ENCODE measurements at places on chromosomes 7 and 10. TPM values are rescaled to one million over a fixed set of nuclear protein-coding genes. Genes with fewer than 3 reads are reported as not detected.

DNA sequence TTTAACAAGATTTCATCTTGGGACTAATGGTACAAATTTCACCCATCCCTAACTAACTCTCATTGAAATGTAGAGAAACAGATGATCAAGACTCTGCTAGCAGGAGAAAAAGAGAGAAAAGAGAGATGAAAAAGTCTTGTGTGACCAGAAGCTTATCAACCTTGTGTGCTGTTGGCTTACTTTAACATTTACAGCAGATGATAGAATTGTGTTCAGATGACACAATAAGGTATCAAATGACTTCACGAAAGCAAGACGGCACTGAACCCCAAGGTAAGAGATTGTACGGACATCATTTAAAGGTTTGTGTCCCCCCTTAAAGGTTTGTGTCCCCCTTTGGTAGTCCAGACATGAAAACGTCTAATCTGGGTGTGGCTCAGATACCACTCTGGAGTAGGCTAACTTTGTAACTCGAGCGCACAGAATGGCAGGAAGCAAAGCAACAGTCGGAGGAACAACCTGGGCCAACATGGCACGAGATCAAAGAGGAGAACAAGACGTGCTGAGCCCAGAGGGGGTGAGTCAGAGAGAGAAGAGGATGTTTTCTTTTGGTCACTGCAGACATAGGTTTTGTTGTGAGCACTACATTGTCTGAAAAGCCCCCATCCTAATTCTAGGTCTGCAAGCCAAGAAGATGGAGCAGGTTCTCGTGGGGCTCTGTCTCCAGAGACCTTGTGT lies 10.4 kb upstream of the LMBR1 start:
- no peak overlapping the region for H3K4me3 ChIP-seq
- no peaks in the 10 kb centered on the region for H3K36me3 ChIP-seq
- H3K27me3 ChIP-seq: no peaks in the 10 kb centered on the region
- DNase-seq: no peak

DNA sequence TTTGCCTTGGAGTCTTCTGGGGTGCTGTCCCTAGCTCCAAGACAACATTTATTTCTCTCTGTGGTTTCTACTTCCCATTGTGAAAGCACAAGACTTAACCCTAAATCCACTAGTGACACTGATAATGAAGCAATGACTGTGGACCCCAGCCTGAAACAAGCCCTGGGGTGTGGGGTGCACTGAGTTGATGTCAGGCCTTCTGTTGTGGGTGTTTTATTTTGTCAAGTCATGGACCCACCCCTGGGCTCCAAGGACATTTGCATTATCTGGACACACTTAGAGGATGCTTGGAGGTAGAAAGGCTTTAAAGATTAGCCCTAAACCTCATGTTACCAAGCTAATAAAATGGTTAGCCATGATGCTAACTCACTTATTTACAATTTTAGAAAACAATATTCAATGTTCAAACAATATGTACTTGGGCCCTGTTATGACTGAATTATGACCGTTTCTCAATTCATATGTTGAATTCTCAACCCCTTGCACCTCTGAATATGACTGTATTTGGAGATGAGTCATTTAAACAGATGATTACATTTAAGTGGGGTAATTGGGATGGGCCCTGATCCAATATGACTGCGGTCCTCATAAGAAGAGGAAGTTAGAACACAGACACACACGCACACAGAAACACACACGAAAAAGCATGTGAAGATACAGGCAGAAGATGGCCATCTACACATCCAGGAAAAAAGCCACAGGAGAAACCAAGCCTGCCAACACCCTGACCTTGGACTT lies 137.2 kb upstream of the IGFBP3 start:
- no peak overlapping the region for H3K4me3 ChIP-seq
- H3K4me1 ChIP-seq: no peaks in the 10 kb centered on the region

GRCh38 chr7:47347816-47348385 lies 234.0 kb downstream of the TNS3 start:
- H3K4me3 ChIP-seq: no peak overlapping the region
- H3K27ac ChIP-seq: no peak overlapping the region
- DNase-seq: no peak
- no peaks in the 10 kb centered on the region for H3K27me3 ChIP-seq
- H3K36me3 ChIP-seq: no peaks in the 10 kb centered on the region

- no peak overlapping the region for H3K27ac ChIP-seq
- no peak for DNase-seq
- peaks cover 30% of the 10 kb centered on the region for H3K4me1 ChIP-seq
- H3K4me3 ChIP-seq: no peak overlapping the region
- no peaks in the 10 kb centered on the region for H3K27me3 ChIP-seq
Measured at GRCh38 chr10:34817586-34817985, 2.5 kb upstream of the PARD3 start.

- peaks cover 59% of the 10 kb centered on the region for H3K36me3 ChIP-seq
- DNase-seq: no peak
- H3K4me3 ChIP-seq: no peak overlapping the region
- H3K27ac ChIP-seq: no peak overlapping the region
Measured at GRCh38 chr10:38118072-38118807, 24.1 kb downstream of the ZNF37A start.

The PPP1R9A gene
- total RNA-seq: 23.4 TPM

DNA sequence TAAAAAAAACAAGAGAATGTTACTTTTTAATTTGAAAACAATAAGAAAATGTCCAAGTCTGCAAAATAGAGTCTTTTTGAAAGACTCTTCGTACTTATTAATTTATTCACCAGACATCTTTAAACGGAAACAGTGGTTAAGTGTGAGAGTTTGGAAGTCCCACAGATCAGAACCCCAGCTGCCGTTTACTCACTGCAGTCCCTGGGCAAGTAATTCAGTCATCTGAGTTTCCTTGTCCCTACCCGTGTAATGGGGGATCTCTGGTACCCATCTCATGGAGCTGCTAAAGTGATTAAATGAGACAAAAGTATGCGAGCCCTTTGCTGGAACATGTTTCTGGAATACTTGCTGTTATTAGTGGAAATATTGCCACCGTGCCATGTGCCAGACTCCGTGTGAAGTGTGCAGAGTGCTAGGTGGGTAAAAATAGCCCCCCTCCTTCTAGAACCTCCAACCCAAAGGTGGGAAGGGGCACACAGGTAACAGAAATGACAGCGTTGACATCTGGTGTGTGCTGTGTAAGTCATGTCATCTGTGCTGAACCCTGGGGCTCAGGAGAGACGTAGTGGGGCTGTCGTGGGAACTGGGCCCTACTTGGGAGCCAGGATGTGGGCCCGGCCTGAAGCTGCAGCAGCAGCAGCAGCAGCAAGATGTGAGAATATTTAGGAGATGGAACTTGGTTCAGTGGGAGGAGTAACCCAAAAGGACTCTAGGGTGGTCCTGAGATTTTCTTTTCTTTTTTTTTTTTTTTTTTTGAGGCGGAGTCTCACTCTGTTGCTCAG lies 140.5 kb downstream of the CUX1 start:
- DNase-seq: no peak
- H3K4me1 ChIP-seq: peaks cover 34% of the 10 kb centered on the region
- H3K36me3 ChIP-seq: no peaks in the 10 kb centered on the region

The KCNK18 gene
- total RNA-seq: not detected

DNA sequence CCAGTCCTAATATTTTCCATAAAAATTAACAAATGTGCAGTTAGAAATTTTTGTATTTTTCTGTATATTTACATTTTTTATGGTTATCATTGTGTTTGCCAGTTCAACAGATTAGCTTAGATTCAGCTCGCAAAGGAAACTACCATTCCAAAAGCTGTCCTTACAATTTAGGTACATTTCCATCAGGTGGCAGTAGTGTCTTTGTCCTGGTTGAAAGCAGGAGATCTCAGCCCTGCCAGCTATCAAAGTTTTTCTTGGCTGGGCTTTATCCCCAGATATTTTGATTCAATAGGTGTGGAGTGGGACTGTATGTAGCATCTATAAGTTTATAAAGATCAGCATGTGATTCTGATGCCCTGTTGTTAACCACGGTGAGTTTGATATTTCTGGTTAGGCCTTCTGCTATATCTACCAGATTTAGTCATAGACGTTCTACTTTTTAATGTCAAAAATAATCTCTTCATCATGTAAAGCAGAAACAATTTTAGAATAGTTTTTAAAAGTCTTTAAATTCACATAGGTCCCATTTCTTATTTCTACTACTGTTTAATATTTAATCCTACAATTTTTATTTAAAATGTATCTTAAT lies 15.5 kb upstream of the ICA1 start:
- H3K27me3 ChIP-seq: no peaks in the 10 kb centered on the region
- no peaks in the 10 kb centered on the region for H3K36me3 ChIP-seq
- no peaks in the 10 kb centered on the region for H3K4me1 ChIP-seq
- no peak for DNase-seq
- no peak overlapping the region for H3K4me3 ChIP-seq

- H3K4me3 ChIP-seq: no peak overlapping the region
- H3K27ac ChIP-seq: no peak overlapping the region
- no peaks in the 10 kb centered on the region for H3K27me3 ChIP-seq
Measured at GRCh38 chr10:27834476-27834875, 88.9 kb upstream of the MKX start.

GRCh38 chr7:2799253-2799652 lies 44.9 kb downstream of the GNA12 start:
- H3K27me3 ChIP-seq: no peaks in the 10 kb centered on the region
- peak; percentile 56 for DNase-seq
- no peak overlapping the region for H3K27ac ChIP-seq

- H3K4me3 ChIP-seq: peak overlapping the region; percentile 54
- no peak for DNase-seq
- peak overlapping the region; percentile 72 for H3K27ac ChIP-seq
- no peaks in the 10 kb centered on the region for H3K36me3 ChIP-seq
- no peaks in the 10 kb centered on the region for H3K27me3 ChIP-seq
- H3K4me1 ChIP-seq: no peaks in the 10 kb centered on the region
Measured at GRCh38 chr7:75639071-75639885, 99.5 kb downstream of the HIP1 start.

DNA sequence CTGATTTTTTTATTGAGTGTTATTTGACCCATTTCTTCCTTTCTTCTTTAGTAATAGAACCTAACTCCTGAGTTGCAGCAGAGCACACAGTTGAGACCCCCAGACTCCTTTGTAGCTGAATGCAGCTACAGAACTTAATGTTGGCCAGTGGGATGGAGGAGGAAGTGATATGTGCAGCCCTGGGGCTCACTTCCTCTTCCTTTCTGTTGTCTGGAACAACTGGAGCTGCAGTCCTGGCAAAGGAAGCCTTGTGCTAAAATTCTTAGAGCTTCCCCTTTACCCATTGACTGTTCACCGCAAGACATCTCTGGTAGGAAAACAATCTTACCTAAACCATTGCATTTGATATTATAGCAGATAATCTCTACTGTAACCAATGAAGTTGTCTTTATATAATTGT lies 86.6 kb downstream of the ITGB8 start:
- H3K4me1 ChIP-seq: no peaks in the 10 kb centered on the region
- H3K4me3 ChIP-seq: no peak overlapping the region
- H3K36me3 ChIP-seq: no peaks in the 10 kb centered on the region
- DNase-seq: no peak
- H3K27me3 ChIP-seq: no peaks in the 10 kb centered on the region
- no peak overlapping the region for H3K27ac ChIP-seq

- H3K36me3 ChIP-seq: no peaks in the 10 kb centered on the region
- no peak for DNase-seq
- H3K4me3 ChIP-seq: no peak overlapping the region
- peaks cover 75% of the 10 kb centered on the region for H3K4me1 ChIP-seq
- H3K27ac ChIP-seq: no peak overlapping the region
Measured at GRCh38 chr10:69734797-69735468, 66.8 kb upstream of the COL13A1 start.

DNA sequence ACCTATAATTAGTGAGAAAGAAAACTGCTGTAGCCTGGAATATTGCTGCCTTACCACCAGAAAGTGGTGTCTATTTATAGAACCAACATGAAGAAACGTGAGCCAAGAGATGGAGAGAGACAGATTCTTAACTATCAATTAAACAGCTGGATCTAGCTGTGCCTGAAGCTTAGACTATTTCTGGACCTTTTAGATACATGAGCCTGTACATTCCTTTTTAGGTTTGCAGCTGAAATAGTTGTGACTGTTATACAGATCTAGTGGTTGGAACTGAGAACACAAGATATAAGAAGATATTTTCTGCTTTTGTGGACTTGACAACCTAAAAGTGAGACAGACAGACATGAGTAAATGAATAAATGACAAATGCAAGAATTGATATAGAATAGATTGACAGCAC lies 73.4 kb downstream of the CDK14 start:
- H3K4me3 ChIP-seq: no peak overlapping the region
- no peaks in the 10 kb centered on the region for H3K27me3 ChIP-seq
- no peaks in the 10 kb centered on the region for H3K36me3 ChIP-seq
- peaks cover 36% of the 10 kb centered on the region for H3K4me1 ChIP-seq

GRCh38 chr10:49579621-49580020 lies 30.5 kb upstream of the SLC18A3 start:
- no peak for DNase-seq
- no peaks in the 10 kb centered on the region for H3K36me3 ChIP-seq
- no peak overlapping the region for H3K27ac ChIP-seq

DNA sequence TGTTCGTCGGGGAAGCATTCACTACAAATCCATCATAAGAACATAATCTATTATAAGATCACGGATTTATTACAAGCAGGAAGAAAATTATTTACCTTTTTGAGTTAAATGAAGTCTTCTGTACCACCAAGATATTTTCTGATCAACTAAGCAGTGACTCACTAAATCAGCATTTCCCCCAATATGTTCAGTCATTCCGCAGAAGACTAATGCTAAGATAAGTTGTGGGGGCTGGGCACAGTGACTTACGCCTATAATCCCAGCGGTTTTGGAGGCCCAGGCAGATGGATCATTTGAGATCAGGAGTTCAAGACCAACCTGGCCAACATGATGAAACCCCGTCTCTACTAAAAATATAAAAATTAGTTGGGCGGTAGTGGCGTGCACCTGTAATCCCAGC lies 144.2 kb upstream of the EGR2 start:
- H3K27ac ChIP-seq: no peak overlapping the region
- H3K36me3 ChIP-seq: no peaks in the 10 kb centered on the region
- DNase-seq: no peak
- H3K4me3 ChIP-seq: no peak overlapping the region

GRCh38 chr10:66925896-66926715 lies at the start of gene LRRTM3:
LRRTM3 (plus strand) TSS chr10:66926036.
- no peak within 1 kb of the TSS for H3K4me3 ChIP-seq
- no peak within 1 kb of the TSS for H3K27ac ChIP-seq
- H3K4me1 ChIP-seq: peaks cover 12% of the 10 kb centered on the region
- peak; percentile 58 for DNase-seq

DNA sequence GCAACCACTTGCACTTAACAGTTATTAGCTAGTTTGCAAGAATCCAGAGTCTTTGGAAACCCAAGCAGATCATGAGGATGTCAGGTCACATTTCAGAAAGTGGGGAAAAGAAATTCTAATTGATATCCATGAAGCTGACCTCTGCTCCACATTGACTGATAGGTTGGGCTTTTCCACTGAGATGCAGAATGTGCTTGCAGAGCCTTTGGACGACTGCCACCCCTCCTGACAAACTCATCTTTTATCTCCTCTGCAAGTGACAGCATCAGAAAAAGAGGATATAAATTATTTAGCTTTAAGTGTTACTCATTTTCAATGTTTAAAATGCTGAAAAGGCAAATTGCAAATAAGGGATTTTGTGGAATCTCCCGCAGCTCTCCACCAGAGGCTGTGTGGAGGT lies 75.3 kb downstream of the C10orf90 start:
- no peaks in the 10 kb centered on the region for H3K36me3 ChIP-seq
- H3K4me1 ChIP-seq: no peaks in the 10 kb centered on the region
- no peaks in the 10 kb centered on the region for H3K27me3 ChIP-seq
- no peak for DNase-seq
- no peak overlapping the region for H3K27ac ChIP-seq

The PKD1L1 gene
- 0.98 TPM for total RNA-seq

The GPR26 gene
- total RNA-seq: not detected

All from right atrium auricular region (tissue), 2 donors.